NCI-H2171 treated with DMSO at 0.1 percent for 48 hours (cell line): ENCODE measurements at places on chromosomes 5 and 9.

DNA sequence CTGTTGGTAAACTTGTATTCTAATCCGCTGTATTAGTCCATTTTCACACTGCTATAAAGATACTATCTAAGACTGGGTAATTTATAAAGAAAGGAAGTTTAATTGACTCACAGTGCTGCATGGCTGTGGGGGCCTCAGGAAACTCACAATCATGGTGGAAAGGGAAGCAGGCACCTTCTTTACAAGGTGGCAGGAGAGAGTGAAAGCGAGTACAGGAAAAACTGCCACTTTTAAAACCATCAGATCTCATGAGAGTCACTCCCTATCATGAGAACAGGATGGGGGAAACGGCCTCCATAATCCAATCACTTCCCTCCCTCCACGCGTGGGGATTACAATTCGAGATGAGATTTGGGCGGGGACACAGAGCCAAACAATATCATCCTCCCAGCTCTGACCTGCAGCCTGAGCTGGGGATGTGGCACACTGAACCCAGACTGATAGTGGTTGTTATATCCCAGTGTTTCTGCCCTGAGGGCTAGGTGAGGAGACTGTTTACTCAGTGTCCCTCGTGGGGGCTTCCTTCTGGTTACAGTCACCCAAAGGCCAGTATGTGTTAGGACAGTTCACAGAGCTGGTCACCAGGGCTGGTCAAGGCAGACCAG, 488.3 kb downstream of the KDM4C start:
- DNase-seq = no peak

- DNase-seq = no peak
Measured at GRCh38 chr9:85408494-85408893, 333.3 kb downstream of the AGTPBP1 start.

GRCh38 chr5:42813533-42813932, 1.8 kb upstream of the SELENOP start:
- DNase-seq = no peak

DNA sequence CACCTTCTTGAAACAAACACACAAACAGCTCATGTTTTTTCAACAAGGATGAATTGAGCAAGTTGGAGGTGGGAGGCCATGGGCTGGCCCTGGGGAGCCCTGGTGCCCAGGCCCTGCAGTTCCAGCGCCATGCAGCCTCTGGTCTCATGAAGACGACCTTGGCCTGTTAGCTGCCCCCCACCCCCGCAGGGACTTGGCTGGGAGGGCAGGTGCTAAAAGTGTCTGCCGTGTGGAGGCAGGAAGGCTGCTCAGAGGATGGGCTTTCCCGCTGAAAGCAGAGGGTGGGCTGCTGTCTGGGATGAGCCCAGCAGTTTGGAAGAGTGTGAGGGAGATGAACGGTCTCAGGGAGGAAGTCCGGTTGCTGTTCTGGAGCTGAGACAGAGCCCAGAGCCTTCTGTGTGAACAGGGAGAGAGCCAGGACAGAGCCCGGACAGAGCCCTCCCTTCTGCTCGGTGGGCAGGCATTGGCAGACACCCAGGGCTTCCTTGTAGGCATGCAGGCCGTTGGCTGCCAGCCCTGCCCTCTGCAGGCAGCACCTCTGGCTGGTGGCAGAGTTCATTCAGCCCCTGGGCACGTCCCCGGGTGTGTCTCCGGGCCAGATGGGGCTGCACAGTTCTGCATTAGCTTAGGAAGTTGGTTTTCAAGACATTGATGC, 18.7 kb downstream of the ROPN1L start:
- no peak for DNase-seq

GRCh38 chr9:135695642-135696041, 3.6 kb downstream of the SOHLH1 start:
- no peak for DNase-seq

GRCh38 chr9:21153336-21154017, 11.8 kb upstream of the IFNW1 start:
- no peak for DNase-seq

DNA sequence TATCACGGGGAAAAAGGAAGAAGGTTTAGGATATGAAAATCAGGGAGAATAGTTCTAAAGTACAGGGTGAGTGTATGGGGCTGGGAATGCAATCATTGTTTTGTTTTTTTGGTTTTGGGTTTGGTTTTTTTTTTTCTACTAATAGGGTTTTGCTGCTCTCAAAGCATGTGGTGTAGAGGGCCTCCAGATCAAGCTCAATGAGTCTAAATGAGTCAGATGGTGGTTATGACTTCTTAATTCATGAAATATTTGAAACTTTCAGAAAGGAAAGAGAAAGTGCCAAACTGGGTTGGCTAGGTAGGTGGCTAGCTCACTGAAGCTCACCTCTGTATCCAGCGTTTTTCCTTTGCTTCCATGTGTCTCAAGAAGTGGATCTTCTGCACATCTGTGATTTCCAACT, 10.7 kb downstream of the OR1L8 start:
- no peak for DNase-seq

DNA sequence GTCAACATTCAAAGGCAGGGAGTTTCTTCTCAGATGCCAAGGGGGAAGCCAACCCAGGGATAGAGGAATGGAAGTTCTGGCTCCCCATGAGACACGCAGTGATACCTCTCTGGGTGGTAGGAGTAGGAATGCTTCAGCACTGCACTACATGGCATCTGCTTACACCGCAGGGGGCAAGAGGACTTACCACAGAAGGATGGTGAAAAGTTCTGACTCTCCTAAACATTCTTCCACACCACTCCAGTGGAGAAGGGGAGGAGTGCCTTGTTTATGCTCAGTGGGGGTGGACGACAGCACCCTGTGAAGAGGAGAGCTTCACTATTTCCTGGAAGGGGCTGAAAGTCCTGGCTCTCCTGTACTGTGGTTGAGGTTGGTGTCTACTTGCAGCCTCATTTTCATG, 1011.3 kb upstream of the WWC1 start:
- DNase-seq = no peak

DNA sequence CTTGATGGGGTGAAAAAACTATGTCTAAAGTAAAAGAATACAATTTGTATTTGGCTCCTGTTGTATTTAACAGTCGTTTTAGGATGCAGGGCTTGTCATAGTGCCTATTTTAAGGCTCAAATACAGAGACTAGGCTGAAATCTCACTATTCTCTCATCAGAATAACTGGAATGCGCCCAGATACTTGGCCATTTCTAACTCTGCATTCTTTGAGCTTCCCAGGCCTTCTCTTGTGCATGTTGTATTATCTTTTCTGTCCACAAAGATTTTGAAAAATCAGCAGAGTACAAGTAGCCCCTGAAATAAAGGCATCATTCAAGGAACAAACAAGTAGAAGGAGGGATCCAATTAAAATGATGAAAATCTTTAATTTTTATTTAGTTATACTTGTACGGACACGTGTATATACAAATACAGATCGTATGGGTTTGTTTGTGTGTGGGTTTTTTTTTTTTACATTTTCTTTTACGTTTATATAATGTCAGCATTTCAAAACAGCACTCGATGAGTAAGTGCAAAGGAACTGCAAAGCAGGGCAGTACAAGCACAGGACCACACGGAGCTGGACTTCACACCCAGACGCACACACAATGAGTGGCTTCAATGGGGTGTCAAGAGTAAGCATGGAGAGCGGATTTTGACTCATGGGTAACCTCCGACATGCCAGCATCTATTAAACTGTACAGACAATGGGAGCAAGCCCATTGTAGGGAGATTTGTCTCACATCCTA, 294.0 kb downstream of the EFNA5 start:
- no peak for DNase-seq

GRCh38 chr9:126499005-126499910, 114.5 kb upstream of the LMX1B start:
- peak; percentile 61 for DNase-seq

- no peak for DNase-seq
Measured at GRCh38 chr5:127435821-127436220, 81.6 kb upstream of the PRRC1 start.

DNA sequence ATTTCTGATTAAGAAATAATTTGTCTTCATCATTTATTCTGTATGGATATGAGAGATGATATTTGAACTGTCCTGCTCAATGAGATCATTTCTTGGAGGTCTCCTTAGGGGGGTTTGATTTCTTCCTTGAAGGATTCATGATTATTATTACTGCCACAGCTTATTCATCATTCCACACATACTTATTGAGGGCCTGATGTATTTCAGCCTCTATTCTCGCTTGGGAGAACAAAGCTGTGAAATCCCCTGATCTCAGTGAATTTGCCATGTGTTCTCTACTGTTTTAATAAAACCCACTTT, 36.9 kb downstream of the PARP8 start:
- no peak for DNase-seq

DNA sequence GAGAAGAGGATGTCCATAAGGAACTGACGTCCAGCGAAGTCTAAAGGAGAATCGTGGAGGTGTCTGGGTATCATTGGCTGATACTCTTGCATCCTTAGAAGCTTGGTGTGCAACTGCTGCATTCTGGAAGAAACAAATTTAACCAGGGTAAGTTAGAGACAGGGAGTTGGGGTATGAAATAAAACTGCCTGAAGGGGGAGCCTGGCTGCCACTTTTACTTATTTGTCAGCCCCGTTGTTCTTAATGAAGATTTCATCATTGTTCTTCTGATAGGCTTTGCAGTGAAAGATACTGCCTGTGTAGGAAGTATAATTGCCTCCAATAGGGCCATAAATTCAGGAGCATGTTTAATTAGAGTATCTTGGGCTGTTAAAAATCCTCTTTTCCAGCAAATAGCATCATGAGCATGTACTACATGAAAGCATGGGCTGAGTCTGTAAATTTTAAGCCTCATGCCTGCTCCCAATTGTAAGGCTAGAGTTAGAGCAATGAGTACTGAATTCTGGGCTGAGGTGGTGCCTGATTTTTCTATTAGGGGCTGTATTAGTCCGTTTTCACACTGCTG, 1264.5 kb upstream of the ACO1 start:
- peak; percentile 23 for DNase-seq

DNA sequence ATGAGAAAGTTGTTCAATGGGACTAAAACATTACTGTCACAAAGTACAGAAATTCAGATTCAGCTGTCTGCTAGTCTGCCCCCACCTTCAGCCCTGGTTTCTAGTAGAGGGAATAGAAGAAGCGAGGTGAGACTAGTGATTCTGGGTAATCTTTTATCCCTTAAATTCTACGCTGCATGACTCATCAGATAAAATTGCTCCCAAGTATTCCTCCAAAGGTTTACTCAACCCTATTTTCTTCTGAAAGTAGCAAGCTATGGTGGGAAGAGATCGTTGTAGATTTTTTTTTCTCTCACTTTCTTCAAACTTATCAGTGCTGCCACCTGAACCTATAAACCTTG, 318.9 kb upstream of the RIOK2 start:
- DNase-seq = no peak

GRCh38 chr5:74261866-74262265, 378.7 kb downstream of the ENC1 start:
- peak; percentile 21 for DNase-seq

DNA sequence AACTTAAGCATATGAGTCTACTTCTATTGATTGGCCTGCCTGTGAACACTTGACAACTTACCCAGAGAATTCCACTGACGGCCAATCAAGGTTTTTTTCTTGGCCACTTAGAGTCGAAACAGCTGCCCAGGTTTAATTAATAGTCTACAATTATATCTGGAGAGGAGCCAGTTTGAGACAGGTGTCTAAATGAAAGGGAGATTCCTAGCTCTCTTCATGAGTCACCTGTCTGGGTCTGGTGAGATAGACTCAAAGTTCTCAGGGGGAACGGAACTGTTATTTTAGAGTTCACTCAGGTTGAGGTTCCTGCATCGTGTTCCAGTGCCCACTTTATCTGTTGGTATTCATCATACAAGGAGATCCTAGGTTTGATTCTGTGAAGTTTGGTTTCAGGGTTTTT, 111.0 kb downstream of the CD180 start:
- peak; percentile 67 for DNase-seq

GRCh38 chr9:94907264-94907936, 180.9 kb downstream of the AOPEP start:
- DNase-seq = no peak

- DNase-seq = no peak
Measured at GRCh38 chr9:137710704-137711103, 91.9 kb downstream of the EHMT1 start.

DNA sequence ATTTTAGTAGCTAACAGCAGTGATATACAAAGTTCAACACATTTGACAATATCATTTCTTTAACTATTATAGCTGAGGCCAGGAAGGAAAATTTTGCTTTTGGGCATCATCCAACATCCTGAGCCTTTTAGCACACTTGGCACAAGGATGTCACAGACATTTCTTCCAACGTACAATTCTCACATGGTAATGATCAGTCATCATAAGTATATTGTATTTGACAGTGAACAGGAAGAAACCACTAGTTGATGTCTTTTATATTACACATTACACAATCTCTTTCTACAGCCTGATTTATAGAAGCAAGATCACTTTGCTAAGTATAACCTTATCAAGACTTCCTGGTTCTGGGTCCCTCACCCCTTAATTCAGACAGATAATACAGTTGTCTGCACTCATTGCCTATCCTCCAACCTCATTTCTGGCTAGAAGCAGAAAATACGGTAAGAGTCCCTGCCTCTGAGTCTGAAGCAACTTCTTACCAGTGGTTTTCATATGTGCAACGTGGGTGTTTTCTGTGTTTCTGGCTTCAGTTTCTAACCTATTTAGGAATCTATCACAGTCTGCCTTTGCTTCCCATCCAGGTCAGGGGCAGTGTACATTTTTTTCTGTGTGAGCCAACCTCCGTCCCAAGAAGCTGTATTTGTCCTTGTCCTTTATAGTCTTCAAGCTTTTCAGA, 167.8 kb downstream of the PAM start:
- DNase-seq = no peak

DNA sequence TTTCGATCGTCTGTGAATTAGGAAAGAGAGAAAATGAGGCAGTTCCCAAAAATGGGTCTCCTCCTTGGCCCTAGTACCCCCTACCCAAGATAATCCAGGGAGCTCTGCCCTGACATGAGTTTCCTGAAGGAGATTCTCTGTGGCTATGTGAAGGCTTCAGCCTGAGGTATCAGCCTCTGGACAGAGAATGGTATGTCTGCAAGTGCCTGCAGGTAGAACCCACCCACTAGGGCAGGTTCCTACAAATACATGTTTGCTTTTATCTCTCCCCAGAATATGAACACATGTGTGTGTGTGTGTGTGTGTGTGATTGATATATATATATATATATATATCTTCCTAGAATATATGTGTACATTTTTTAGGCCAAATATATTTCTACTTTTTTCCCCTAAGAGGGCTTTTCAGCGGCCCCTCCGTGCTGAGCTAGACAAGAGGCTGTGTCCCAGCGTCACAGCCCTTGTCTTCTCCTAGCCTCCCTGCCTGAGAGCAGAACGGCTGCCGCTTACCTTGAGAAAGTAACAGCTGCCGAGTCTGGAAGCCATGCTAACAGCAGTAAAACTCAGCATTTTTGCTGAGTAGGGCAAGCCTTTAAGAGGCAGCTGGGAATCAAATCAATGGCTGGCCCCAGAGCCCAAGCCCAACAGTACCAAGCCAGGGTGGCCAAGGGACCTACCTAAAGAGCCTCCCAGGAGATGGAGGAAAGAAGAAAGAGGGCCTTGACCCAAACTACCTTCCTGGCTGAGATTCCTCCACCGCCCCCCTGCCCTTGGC, 2.1 kb downstream of the BRINP1 start:
- DNase-seq = peak; percentile 79

- DNase-seq = no peak
Measured at GRCh38 chr5:77087484-77088261, 588 bp upstream of the ZBED3 start.
